ENCODE measurements at places on chromosomes 4 and X.

DNA sequence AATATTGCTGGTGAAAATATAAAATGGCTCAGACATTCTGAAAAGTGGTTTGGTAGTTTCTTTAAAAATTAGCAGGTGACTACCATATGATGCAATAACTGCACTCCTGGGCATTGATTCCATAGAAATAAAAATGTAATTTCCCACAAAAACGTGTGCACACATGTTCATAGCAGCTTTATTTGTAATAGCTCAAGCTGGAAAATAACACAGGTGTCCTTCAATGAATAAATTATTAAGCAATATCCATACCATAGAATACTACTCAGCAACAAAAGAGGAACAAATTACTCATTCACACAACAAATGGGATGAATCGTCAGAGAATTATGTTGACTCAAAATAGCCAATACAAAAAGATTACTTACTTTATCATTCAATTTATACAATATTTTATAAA is 893.7 kb upstream of the SLIT2 start:
- no peak for DNase-seq

DNA sequence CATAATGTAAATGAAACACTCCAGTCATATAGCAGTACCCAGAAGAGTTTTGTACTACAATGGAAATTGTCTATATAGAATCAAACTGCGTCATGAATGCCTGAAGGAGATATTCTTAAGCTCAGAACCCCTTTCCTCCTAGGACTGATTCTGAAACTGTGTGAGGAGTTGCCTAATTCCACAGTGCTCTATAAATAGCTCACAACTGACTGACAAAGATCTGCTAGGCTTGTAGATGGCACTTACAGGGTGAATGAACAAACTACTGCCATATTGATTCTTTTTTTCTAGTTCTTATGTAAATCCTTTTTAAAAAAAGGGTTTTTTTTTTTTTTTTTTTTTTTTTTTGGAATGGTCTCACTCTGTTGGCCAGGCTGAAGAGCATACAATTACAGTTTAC is 30.1 kb upstream of the UGT2B17 start:
- DNase-seq = no peak

GRCh38 chr4:121736735-121737351 is 28.1 kb downstream of the SMIM43 start:
- DNase-seq = peak; percentile 21

DNA sequence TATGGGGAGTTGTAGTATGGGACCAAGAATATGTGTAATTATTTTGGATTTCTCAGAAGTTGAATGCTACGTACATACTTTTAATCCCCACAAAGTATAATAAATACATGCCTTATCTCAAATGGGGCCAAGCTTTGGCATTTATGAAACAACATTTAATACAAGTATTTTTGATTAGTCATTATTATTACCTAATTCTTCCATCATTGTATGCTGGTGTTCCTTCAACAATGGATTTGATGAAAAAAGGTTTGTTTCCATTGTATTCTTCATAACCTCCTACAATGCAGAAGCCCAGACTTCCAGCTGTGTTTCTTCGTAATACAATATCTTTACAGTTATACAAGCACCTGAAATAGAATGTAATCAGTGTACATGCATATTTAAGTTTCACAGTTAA is 83.8 kb downstream of the FIP1L1 start:
- no peak for DNase-seq

DNA sequence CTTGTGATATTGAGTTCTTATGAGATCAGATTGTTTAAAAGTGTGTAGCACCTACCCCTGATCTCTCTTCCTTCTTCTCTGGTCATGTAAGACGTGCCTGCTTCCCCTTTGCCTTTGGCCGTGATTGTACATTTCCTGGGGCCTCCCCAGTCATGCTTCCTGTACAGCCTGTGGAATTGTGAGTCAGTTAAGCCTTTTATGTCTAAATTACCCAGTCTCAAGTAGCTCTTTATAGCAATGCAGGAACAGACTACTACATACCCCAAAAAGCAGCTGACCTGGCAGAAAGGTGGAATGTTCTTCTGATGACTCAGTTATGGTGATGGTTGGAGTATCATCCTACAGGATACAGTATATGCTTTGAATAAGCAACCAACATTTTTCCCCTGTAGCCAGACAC is 11.4 kb upstream of the MCUB start:
- no peak for DNase-seq

GRCh38 chr4:89837993-89838390 is 1.0 kb upstream of the SNCA start:
- DNase-seq = peak; percentile 16

DNA sequence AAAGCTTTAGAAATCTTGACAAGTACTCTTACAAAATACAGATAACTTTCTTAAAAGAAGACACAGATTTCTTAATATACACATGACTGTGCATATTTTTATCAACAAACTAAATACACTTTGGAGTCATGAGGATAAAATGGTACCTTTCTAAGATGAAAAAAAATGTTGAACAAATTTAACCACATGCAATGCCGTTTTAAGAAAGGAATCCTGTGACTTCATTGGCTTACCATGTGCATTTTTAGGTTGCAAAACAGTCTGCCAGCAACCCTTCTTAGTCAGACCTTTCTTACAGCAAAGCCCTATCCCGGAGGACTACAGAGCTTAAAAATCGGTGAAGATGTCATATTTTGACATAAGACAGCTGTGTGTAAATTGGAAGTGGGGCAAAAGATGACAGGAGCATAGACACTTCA is 51.7 kb downstream of the GASK1B start:
- no peak for DNase-seq

DNA sequence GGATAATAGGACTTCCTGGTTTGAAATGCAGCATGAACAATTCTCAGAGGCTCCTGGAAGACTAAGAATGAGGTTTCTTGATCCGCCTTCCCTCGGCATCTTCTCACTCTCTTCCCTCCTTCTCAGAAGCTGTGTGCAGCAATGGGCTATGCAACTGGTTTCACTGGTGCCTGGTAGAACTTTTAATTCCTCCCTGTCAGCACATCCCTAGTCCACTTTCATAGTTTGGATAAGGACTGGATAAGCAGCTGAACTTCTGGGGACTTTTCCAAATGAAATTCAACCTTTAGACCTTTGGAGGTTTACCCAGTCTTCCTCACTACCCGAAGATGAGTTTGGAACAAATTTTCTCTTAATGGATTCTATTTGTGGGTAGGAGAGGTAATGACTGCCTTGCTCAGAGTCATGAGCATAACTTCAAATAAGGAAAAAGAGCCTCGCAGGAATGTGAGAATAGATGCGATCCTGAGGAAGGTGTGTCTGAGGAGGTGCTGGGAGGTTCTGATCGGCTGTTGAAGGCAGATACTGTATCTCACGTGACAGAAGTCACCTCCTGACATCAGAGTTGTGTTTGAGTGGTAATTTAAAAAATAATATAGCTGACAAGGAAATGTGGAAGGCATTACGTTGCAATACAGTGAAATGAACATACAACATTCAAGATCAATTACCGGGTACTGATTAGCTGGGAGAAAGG is 56.0 kb upstream of the HAND2 start:
- no peak for DNase-seq

GRCh38 chrX:153925387-153925738 is 701 bp downstream of the ARHGAP4 start:
- DNase-seq = no peak

- DNase-seq = no peak
Observed at GRCh38 chr4:85573270-85573669, 98.3 kb downstream of the ARHGAP24 start.

GRCh38 chrX:71254092-71254963 is at the start of gene ZMYM3:
ZMYM3 (minus strand) TSS chrX:71254140; CDS start chrX:71253255, 885 bp downstream.
- DNase-seq = peak; percentile 88

- DNase-seq = no peak
Observed at GRCh38 chr4:17812801-17813200, 2.0 kb downstream of the NCAPG start.

DNA sequence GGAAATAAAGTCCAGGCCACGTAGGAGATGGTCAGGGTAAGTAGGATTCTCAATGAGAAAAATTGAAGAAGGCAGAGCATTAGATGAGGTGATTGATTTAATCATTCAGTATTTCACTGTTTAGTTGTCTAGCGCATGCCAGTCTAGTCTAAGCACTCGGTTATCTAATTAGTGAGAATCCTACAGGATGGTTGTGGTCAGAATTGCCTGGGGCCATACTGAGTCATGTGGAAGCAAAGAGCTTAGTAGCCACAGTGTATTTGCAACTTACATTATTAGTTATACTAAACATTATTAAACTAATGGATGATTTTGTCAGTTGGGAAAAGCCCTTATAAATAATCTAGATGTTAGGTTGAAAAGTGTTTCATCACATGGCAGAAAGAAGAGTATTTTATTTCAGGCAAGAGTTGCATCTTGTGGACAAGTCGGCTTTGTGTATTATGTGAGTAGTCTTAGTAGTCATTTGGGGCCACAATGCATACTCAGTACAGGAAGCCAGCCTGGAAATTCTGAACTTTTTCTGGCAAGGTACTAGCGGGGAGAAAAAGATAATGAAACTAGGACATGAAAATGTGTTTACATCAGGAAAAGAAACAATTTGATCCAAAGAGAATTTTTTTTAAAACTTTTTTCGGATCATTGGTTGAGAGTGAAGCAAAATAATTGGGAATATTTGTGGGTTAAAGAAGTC is 31.9 kb downstream of the CPEB2 start:
- DNase-seq = no peak

DNA sequence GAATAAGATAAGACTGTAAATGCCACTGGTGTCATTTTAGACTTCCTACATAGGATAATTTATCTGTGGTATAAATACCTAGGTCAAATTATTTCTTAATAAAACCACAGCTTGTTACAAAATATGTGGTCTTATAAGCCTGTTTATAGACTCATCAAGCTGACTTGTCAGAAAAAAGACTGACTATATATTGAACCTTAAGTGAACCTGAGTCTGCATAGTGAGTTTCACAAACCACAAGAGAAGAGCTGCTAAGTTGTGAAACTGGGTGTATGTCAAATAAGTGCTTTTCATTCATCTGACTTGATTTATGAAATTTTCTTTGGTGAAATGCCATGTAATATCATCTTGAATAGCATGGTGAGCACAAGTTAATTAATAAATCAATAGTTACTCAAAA is 48.4 kb upstream of the TMPRSS11A start:
- DNase-seq = no peak

DNA sequence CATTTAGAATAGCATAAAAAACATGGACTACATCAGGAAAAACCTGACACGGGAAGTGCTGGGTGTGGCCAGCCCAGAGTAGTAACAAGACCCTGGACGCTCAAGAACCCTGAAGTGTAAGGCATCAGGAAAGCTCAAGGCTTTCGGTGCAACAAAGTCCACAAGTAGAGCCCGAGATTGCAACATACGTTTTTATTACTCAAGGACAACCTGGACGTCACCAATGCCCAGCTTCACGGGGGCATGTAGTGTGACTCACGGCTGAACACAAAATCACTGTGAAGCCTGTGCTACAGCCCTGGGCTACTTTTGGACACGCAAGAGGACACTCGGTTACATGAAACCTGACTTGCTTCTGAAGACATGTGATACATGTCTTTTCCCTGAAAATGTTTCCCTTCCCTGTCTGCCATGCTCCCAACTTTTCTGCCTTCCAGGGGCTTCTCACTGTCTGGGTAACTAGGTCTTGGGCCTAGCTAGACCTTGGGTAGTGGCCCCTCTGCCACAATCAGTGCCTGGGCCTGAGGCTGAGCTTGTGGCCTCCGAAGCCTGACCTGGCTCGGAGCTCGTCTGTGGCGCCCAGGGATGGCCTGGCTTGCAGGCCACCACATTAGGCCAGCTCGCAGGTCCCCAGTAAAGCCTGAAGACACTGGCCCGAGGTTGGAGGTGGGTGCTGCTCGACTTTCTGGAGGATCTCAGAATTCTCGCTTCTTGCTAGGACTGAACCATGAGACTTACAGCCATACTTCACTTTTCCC is 9.2 kb downstream of the IRAK1 start:
- no peak for DNase-seq

Data from GM13977 (cell line).